Non-pigmented ciliary epithelial cell (primary cell): ENCODE measurements at places on chromosomes 7 and 10.

DNA sequence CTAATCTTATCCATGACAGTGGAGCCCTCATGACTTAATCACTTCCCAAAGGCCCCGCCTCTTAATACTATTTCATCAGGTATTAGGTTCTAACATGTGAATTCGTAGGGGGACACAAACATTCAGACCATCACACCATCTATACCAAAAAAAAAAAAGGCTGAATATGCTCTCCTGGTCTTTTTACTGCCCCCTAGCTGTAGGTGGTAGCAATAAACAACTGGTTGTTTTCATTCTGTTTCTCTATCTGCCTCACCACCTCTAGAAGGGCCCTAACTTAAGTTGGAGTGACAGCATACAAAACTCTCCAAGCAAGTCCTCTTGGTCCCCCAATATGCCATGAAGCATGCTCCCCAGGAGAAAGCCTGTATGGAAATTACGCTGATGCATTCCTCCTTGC, 94.1 kb downstream of the GRM8 start:
- no peak for DNase-seq

- DNase-seq = no peak
Measured at GRCh38 chr10:64159910-64160872, 639.0 kb downstream of the REEP3 start.

GRCh38 chr10:99784727-99785441, 2.4 kb downstream of the ABCC2 start:
- no peak for DNase-seq

DNA sequence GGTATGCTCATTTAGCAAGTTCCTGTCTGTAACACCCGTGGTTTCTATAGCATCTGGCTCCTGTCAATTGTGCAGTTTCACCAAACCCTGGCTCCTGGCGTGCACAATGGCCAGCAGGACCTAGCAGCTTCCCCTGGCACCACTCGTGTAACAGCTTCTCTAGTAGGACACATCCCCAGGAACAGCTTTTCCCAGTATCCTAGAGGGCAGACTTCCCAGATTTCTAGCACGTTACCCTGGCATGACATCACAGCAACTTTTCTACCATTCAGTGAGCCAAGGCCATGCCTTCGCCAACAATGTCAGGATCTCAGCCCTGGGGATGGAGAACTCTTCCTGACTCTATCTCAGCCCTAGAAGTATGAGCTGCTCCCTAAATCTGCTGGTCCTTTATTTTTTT, 6.5 kb downstream of the YME1L1 start:
- DNase-seq = no peak

DNA sequence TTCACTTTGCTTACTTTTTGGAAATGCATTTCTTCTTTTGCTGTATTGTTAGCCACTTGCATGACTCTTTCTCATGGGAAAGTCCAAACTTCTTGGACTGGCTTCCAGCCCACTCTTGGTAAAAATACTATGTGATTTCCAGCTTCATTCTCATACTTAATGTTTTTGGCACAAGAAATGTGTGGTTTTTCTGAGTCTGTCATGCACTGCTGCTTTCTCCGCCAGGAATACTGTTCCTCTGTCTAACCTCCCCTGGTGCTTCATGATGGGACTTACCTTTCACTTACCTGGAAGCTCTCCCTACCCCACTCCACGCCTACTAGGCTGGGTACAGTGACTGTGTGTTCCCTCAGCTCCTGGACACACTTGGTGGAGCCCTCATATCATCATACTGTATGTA, 18.7 kb downstream of the MGAM2 start:
- DNase-seq = no peak

- DNase-seq = no peak
Measured at GRCh38 chr7:108331971-108332370, 124.3 kb downstream of the NRCAM start.

GRCh38 chr10:104254493-104255310, at the start of gene GSTO1:
TSS of gene GSTO1 (plus strand) at chr10:104254892. CDS start at chr10:104254929, 37 bp downstream.
- no peak for DNase-seq

DNA sequence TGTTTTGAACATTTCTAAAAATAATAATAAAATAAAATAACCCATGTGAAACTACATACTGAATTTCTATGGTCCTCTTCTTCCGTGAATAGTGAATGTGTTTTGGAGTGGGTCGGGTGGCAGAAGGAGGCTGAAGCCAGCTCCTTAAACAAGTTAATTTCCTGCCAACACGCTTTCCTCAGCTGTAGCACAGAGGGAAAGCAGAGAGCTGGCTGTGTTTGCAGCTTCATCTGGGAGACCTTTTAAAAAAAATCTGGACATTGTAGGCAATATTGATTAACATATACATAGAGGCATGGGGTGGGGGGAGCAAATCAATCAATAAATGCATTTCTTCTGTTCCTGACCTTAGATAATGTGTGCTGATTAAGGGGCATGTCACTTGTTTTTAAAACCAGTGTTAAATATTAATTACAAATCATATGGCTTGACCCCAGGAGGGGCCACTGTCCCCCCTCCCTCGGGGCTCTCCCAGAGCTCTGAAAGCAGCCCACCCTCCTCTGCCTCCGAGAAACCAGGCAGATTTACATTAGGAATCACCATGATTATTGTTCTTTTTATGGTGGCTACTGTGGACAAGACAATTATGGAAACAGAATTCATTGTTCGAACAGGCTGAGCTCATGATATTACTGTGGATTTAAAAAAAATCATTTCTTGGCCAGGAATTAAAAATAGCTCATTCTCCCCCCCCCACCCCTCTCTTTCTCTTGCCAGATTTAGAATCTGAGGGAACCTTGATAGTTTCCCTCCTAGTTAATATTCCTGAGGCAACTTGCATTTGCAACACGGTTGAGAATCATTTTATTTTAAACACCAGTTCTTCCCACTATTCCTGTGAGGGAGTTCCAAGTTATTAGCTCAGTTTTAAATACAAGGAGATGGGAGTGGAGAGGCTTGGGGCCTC, 100.5 kb upstream of the CARD11 start:
- no peak for DNase-seq

- no peak for DNase-seq
Measured at GRCh38 chr7:99558306-99559174, at the start of gene ZNF655. TSS of gene ZNF655 (plus strand) at chr7:99558642. CDS start at chr7:99560560, 1,918 bp downstream.

DNA sequence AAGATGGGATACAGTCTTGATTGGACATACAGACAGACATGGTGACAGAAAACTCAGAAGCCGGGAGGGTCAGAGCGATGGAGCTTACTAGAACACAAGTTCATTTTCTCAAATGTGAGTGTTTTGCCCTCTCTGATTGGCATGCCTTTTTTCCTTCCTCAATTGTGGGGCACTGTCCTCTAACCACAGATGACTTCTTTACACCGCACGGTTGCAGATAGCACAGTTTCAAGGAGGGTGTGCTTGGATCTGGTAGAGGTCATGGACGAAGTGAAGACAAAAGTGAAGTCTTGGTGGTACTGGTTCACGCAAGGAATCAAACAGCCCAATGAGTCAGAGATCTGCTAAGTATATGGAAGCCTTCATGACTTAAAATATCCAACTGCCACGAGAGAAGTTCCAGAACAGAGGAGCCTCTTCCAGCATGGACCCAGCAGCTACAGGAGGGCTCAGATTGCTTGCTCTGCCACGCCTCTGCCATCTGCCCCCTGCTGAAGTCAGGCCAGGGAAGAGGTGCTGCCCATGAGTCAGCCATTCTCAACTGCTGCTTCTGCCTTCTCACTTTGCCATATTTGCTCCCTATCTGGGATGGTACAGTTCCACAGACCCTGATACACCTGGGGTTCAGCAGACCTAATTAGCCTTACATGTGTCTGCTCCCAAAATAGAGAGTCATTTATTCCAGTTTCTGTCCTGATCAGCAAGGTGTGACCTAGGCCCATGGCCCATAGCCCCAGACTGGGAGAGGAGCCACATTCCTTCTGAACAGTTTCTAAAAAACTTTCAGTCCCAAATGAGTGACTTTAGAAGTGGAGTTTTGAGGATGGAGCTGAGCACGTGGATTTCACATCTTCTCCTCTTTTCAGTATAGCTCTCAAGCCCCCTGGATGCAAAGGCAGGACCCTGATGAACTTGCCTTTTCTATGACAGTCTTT, 413.8 kb downstream of the KCNMA1 start:
- DNase-seq = no peak

- no peak for DNase-seq
Measured at GRCh38 chr7:81515009-81515408, 254.8 kb downstream of the HGF start.

DNA sequence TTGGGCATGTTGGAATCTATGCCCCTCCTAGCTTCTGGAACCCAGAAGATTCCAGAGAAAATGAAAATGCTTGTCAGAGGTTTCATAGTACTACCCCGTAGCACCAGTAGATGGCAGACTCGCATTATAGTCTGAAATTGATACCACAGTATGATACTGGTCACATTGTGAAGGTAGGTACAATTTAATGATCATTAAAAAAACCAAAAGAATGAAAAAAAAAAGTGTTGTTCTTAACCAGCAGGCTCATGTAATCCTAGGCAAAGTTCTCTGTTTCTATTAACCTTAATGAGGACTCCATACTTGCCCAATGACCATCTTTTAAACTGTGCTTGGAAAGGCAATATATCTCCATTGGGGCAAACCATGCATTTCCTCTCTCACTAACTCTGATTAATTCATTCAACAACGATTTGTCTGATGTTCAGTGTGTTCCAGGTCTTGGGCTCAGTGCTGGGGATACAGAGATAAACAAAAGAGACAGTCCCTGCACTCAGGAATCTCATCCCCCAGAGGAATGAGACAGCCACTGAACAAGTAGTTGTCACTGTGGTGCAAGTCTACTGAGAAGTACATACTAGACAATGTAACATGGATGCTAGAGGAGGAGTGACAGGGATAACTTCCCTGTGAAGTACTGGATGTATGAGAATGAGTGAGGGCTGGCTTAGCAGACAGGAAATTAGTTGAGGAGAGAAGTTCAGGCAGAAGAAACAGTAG, 223.5 kb upstream of the PHYHIPL start:
- no peak for DNase-seq

DNA sequence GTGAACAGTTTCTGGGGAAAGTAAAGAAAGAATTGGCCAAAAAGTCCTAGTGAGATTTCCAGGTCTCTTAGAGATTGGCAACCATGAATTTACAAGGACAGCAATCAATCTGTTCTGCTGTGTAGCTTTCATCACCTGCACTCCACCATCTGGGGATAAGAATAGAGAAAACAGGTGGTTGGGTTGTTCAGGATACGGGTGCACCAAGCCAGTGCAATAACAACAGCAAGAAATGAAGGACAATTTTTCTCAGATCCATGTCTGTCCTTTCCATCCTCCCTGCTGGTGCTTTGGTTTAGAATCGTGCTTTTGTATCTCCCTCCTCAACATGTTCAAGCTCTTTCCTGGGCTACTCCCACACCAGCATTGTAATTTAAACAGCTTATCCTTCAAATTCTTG, 787.7 kb downstream of the GRID1 start:
- DNase-seq = no peak

DNA sequence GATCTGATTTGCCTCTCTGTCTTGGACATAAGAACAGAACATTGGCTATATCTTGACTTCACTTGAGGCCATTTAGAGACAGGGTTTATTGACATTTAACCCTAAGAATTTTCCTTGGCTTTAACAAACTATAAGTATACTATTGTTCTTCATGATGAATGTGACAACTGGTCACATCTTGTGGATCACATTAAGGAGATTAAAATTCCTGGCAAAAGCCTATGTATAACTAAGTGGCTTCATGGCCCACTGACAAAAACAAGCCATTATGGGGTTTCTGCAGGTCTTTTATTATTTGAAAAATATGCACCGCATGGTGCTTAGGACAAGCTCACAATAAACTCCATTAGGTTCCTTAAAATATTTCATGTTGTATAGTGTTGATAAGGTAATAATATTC, 54.8 kb downstream of the THNSL1 start:
- DNase-seq = no peak

GRCh38 chr7:128259131-128260061, 18.3 kb downstream of the LEP start:
- DNase-seq = no peak

GRCh38 chr7:55155351-55156117, 136.7 kb downstream of the EGFR start:
- no peak for DNase-seq

- no peak for DNase-seq
Measured at GRCh38 chr7:43679210-43680068, 49.9 kb downstream of the COA1 start.

DNA sequence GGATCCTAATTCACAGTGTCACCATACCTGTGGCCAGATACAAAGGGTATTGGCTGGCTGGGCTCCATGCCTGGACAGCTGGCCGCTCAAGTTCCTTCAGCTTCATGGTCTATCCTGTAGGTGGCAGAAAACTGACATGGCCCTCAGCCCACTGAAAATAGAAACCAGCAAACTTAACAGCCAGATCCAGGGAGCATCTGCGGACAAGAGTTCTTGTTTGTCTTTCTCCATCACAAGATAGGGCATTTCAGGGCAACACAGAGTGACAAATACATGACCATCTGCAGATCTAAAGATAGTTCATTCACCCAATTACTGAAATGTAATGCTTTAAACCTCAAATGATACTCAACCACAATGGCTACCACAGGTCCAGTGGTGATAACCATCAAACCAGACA, 2.8 kb downstream of the SEC31B start:
- DNase-seq = no peak

DNA sequence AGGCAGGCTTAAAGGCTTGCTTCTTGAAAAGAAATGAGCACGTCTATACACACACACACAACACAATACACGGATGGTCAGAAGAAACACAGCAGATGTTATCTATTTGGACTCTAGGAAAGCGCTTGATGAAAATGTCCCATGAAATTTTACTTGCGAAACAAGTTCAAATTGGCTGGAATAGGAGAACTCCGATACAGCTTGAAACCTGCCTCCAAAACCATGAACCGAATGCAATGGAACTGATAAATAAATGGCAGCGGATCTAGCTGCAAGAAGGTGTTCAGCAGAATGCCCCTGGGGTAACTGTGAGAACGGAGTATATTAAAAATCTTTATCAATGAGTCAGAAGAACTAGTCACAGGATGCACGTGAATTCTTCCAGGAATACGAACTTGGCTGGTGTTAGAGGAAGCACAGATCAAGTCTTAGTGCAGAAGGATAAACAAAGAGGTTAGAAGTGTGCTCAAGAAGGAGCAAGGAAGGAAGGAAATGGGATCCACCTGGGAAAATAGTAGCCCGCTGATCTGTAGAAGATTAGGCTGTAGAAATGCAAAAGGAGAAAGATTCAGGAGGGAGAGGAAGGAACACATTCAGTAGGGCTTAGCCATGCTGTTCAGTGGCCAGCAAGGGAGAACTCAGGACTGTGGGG, 142.0 kb upstream of the PRKCQ start:
- DNase-seq = peak; percentile 71

DNA sequence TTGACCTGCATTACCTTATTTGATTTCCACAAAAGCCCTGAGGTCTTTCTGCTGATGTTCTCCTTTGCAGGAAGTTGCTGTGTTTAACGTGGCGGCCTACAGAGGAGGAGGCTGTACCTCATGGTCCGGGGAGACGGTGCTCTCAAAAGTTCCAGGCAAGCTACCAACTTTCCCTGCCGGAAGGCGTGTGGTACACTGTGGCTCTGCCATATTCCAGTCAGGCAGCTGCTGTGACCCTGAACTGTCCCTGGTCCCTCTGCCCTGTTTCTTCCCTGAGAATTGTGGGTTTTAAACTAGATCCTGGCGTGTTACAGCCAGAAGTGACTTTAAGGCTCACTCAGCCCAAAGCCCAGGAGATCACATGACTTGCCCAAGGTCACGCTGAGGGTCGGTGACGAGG, 139.2 kb downstream of the TEX36 start:
- no peak for DNase-seq

GRCh38 chr7:66687186-66687585, 53.3 kb upstream of the RABGEF1 start:
- no peak for DNase-seq
